Chondrocyte (in vitro differentiated cells): ENCODE measurements at places on chromosomes 1 and 21. TPM values are rescaled to one million over a fixed set of nuclear protein-coding genes. Genes with fewer than 3 reads are reported as not detected.
A peak's percentile ranks its signal among the peaks of the same experiment; 100 is the strongest.

The ATP1A2 gene
- 1.3 to 3.9 TPM (median 2.9 TPM) in 3 replicates for total RNA-seq

The NBPF4 gene
- total RNA-seq: not detected in 3 replicates

The PADI2 gene
- total RNA-seq: 20.9 to 74.9 TPM (median 72.6 TPM) in 3 replicates

The COL16A1 gene
- total RNA-seq: 230 to 272 TPM (median 262 TPM) in 3 replicates

The KCNH1 gene
- total RNA-seq: 6.0 to 6.3 TPM (median 6.3 TPM) in 3 replicates

The AMY1C gene
- total RNA-seq: not detected in 3 replicates

The DNM3 gene
- 11.7 to 23.7 TPM (median 12.4 TPM) in 3 replicates for total RNA-seq

DNA sequence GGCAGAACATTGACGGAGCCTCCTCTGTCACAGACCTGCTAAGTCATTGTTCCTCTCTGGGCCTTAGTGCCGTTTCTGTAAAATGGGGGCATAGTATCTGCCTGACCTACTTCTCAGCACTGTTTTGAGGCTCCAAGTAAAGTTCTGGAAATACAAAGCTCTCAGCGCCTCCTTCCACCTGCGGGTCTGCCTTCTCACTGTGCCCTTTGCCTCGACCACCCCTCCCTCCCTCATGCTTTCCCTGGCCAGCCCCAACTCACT is 15.4 kb upstream of the WASF2 start:
- no peaks in the 10 kb centered on the region for H3K27me3 ChIP-seq
- H3K36me3 ChIP-seq: no peaks in the 10 kb centered on the region
- H3K27ac ChIP-seq: peak overlapping the region; percentile 98
- DNase-seq: peak; percentile 34
- H3K4me1 ChIP-seq: peaks cover 36% of the 10 kb centered on the region
- no peak overlapping the region for H3K4me3 ChIP-seq

DNA sequence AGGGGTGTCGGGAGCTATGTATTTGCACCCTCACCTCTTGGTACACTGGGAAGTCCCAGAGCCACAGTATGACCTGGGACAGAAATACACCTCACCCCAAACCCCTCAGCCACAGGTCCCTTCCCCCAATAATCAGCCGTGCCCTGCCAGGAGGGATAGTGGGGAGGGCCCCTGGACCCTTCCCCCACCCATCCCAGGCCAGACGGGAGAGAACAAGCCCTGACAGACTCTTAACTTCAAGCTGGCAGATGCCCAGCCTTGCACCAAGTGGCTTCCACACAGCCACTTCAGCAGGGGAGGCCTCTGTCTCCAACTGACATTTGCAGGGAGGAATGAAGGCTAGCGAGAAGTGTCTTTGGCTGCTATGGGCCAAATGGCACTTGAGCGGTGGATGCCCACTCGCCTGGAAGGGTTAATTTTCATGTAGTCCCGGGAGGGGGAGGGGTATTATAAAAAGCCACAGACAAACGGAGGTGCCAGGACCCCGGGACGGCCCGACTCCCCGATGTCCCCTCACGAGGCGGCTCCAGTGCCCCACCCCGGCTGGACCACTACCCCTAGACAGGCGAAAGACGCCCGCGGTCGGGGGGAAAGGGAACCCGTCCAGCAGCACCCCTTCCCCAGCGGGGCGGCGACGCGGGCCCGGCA is 495 bp downstream of the SYNC start:
- peak; percentile 93 for DNase-seq
- H3K36me3 ChIP-seq: peaks cover 2% of the 10 kb centered on the region
- H3K27me3 ChIP-seq: no peaks in the 10 kb centered on the region
- peak overlapping the region; percentile 89 for H3K4me3 ChIP-seq

- H3K4me1 ChIP-seq: no peaks in the 10 kb centered on the region
- H3K4me3 ChIP-seq: no peak overlapping the region
- no peaks in the 10 kb centered on the region for H3K36me3 ChIP-seq
- H3K27me3 ChIP-seq: peaks cover 3% of the 10 kb centered on the region
- DNase-seq: no peak
- no peak overlapping the region for H3K27ac ChIP-seq
Observed at GRCh38 chr1:87575528-87575927, 246.8 kb downstream of the LMO4 start.

GRCh38 chr1:162716552-162716951 is 74.0 kb upstream of the HSD17B7 start:
- H3K4me3 ChIP-seq: no peak overlapping the region
- no peaks in the 10 kb centered on the region for H3K27me3 ChIP-seq
- peak overlapping the region; percentile 60 for H3K27ac ChIP-seq
- no peak for DNase-seq
- peaks cover 42% of the 10 kb centered on the region for H3K4me1 ChIP-seq
- peaks cover 14% of the 10 kb centered on the region for H3K36me3 ChIP-seq

- H3K27me3 ChIP-seq: no peaks in the 10 kb centered on the region
- no peak for DNase-seq
- H3K27ac ChIP-seq: peak overlapping the region; percentile 74
Observed at GRCh38 chr1:208182880-208183645, 61.1 kb downstream of the PLXNA2 start.

DNA sequence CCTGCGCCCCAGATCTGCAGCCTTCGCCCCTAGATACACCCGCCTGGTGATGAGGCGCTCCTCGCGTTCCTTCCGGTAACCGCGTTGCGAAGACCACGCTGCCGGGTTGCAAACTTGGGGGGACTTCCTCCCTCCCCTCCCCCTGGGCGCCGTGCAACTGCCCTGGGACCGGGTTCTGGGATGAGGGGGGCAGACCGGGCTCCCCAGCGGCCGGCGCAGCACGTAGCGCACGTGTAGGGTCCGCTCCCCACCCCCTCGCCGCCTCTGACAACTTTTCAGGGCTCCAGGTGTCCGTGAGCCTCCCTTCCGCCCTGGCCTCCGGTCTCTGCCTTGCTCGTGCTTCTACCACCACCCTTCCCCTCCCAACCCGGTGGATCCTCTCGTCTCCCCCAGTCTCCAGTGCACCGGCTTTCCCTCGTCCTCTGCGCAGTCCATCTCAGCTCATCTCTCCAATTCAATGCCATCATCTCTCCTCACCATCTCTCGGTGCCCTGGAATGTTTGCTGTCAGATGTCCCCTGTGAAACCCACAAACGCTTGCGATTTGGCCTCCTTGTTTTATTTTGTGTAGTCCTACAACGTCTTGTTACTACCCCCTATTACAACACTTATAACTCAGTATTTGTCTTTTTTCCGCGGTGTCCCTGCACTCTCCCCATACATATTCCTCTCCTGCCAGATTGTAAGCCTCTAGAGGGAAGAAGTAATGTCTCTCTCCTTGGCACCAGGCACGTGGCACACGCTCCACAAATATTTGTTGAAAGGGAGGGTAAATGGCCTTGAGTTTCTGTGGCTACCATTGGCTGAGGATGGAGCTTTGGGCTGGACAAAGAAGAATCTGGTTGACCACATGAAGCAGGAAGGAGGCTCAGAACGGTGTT is 782 bp downstream of the PCAT6 start:
- peaks cover 31% of the 10 kb centered on the region for H3K4me1 ChIP-seq
- peak overlapping the region; percentile 96 for H3K27ac ChIP-seq
- H3K36me3 ChIP-seq: no peaks in the 10 kb centered on the region
- no peaks in the 10 kb centered on the region for H3K27me3 ChIP-seq
- H3K4me3 ChIP-seq: peak overlapping the region; percentile 92

GRCh38 chr1:97758541-97759057 is 162.2 kb downstream of the DPYD start:
- no peak overlapping the region for H3K4me3 ChIP-seq
- peaks cover 16% of the 10 kb centered on the region for H3K4me1 ChIP-seq
- no peaks in the 10 kb centered on the region for H3K27me3 ChIP-seq
- peak overlapping the region; percentile 38 for H3K27ac ChIP-seq

DNA sequence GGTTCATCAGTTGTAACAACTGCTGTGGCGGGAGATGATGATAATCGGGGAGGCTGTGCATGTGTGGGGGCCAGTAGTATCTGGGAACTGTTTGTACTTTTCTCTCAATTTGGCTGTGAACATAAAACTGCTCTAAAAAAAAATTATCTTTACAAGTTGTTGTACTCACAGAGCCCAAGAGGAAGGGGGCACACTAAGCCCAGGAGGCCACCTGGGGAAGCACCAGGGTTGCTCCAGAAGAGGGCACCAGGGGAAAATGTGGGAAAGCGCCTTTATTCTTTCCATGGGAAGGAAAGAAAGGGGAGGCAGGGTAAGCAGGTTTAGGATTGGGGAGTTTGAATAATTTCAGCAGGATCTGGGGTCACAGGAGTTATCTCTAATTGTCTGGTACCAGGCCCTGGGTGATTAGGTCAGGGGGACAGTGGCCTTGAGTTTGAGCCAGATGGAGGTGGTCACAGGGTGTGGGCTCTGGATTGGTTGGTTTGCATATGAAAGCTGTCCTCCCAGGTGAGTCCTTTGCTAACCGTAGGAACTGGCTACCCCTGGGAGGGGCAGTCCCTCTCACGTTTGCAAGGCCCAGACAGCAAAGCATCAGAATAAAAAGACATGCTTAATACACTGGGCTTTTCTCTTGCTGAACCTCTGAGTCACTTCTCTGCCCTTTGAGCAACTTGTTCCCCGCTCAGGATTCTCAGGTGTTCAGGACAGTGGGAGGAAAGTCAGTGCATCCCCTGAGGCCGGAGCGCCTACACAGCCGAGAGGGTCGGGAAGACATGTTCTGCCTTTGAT is 11.2 kb downstream of the MYOC start:
- no peak for DNase-seq
- no peak overlapping the region for H3K27ac ChIP-seq
- peaks cover 5% of the 10 kb centered on the region for H3K4me1 ChIP-seq
- H3K27me3 ChIP-seq: peaks cover 2% of the 10 kb centered on the region
- no peak overlapping the region for H3K4me3 ChIP-seq

DNA sequence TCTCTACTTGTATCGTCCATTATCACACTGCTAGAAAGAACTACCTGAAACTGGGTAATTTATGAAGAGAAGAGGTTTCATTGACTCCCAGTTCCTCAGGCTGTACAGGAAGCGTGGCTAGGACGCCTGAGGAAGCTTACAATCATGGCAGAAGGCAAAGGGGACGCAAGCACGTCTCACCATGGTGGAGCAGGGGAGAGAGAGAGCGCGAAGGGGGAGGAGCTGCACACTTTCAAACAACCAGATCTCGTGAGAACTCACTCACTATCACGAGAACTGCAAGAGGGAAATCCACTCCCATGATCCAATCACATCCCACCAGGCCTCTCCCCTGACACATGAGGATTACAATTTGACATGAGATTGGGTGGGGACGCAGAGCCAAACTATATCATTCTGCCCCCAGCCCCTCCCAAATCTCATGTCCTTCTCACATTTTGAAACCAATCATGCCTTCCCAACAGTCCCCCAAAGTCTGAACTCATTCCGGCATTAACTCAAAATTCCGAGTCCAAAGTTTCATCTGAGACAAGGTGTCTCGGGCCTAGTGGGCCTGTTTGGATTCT is 8.0 kb downstream of the MMEL1 start:
- no peaks in the 10 kb centered on the region for H3K4me1 ChIP-seq
- H3K4me3 ChIP-seq: no peak overlapping the region
- H3K27me3 ChIP-seq: peaks cover 48% of the 10 kb centered on the region
- DNase-seq: no peak
- no peak overlapping the region for H3K27ac ChIP-seq
- no peaks in the 10 kb centered on the region for H3K36me3 ChIP-seq

- no peak overlapping the region for H3K27ac ChIP-seq
- no peak for DNase-seq
- H3K27me3 ChIP-seq: no peaks in the 10 kb centered on the region
Observed at GRCh38 chr1:202310071-202310725, 31.5 kb downstream of the UBE2T start.

DNA sequence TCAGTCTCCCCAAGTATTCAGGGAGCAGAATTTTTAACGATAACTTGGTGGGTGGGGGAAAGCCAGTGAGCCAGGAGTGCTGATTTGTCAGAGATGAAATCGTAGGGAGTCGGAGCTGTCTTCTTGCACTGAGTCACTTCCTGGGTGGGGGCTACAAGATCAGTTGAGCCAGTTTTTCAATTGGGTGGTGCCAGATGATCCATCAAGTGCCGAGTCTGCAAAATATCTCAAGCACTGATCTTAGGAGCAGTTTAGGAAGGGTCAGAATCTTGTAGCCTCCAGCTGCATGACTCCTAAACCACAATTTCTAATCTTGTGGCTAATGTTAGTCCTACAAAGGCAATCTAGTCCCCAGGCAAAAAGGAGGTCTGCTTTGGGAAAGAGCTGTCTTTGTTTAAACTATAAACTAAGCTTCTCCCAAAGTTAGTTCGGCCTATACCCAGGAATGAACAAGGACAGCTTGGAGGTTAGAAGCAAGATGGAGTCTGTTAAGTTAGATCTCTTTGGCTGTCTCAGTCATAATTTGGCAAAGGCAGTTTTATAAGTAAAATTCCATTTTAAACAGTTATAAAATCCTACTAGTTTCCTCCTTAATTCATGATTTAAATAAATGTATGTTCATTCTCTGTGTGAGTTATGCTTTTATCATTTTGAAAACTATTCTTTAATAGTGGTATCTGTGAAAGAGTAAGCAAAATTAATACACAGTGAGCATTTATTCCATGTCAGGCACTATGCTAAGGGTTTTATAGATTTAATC is 51.7 kb downstream of the SLC16A1 start:
- no peak overlapping the region for H3K27ac ChIP-seq
- H3K27me3 ChIP-seq: no peaks in the 10 kb centered on the region
- H3K36me3 ChIP-seq: no peaks in the 10 kb centered on the region
- H3K4me3 ChIP-seq: no peak overlapping the region
- peaks cover 27% of the 10 kb centered on the region for H3K4me1 ChIP-seq
- DNase-seq: no peak

GRCh38 chr21:45981151-45982091 is at the start of gene COL6A1:
Gene COL6A1 (plus strand): TSS chr21:45981770. CDS start chr21:45981851, 81 bp downstream.
- DNase-seq: no peak
- H3K27me3 ChIP-seq: no peaks in the 10 kb centered on the region
- H3K4me1 ChIP-seq: peaks cover 35% of the 10 kb centered on the region
- peak within 1 kb of the TSS; percentile 17 for H3K27ac ChIP-seq
- H3K36me3 ChIP-seq: peaks cover 13% of the 10 kb centered on the region

- no peaks in the 10 kb centered on the region for H3K36me3 ChIP-seq
- H3K4me3 ChIP-seq: no peak overlapping the region
- peaks cover 3% of the 10 kb centered on the region for H3K27me3 ChIP-seq
Observed at GRCh38 chr1:194361374-194362131, 1175.1 kb upstream of the B3GALT2 start.

DNA sequence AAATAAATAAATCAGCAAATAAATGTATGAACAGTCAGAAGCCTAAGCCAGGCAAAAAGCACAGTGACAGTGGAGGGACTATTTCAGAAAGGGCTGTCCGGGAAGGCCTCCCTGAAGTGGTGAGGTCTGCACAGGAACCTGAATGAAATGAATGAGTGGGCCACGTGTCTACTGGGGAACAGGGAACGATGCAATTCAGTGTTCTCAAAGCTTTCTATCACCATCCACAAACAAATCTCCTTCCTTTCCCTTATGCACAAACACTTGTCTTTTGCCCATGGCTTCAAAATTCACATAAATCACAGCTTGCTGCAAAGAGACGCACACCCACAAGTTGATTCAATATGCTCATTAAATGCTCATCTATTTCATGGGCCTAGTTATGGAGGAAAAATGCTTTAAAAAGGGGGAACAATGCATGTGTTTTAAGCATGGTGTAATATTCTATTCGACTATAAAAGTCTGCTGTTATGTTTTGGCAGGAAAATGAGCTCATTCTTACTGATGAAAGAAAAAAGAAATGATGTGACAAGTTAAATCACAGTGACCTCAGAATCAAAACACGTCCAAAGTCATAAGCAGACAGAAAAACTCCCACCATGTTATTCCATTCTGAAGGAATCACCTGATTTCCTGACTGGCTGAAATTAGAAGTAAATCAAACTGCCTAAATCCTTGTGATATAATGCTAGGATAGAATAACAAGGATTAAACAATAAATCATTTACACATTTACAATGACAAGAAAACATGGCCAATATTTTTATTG is 21.6 kb downstream of the URB1 start:
- H3K27ac ChIP-seq: peak overlapping the region; percentile 99
- no peak for DNase-seq
- H3K36me3 ChIP-seq: peaks cover 15% of the 10 kb centered on the region
